ENCODE measurements at places on chromosomes 1 and 21.

DNA sequence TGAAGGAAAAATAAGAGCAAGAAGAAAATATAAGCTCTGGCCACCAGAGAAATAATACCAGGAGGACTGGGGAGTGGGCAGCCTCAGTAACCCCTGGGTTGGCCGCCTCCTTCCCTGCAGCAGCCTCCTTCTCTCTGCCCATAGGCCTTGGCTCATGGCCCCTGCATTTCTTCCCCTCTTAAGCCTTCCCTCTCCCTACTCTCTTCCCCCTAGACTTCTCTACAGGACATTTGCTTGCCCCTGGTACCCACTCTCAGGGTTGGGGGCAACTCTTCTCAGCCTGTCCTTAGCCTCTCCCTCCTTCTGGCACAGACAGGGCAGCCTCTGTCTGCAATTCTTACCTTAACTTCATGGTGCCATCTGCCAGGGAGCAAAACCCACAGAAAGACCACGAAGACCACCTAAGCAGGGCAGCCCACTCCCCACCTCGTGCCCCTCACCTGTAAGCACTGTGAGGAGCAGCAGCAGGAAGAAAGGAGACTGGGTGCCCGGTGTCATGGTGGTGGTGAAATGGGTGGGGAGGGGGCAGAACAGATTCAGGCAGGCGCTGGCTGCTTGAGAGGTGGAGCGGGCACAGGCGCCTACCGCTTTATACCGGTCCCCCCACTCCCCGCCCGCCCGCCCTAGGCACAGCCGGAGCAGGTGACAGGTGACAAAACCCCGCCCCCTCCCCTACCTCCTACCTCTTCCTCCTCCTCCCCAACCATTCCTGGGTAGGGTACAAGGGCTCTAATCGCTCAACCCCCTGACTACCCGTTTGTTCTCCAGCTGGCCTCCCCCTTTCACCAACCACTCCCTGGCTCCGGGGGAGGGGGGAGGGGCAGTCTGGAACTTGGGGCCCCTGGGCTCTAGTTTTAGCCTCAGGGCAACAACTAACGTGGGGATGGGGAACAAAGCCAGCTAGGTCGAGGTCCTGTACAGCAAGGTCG lies 15.1 kb downstream of the THBS3 start:
- DNase-seq = no peak

DNA sequence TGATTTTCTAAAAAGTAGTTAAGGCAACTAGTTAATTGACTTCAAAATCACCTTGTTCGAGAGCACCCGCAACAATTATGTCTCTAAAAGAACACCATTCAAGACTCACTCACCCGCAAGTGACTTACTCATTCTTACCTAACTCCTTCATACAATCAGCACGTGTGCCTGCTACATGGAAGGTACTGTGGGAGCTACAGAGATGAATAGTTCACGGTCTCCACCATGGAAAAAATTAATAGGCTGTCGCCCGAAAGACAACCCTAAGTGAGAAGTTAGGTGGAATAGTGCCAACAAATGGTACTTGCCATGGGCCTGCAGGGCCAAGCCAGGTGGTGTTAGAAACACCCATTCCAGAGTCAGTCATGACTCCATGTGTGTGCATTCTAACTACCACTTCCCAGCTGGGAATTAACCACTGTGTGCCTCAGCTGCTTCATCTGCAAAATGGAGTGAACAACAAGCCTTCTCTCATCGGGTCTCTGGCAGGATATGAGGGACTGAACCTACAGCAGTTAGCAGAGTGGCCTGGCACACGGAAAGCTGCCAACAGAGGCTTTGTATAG lies 7.1 kb downstream of the SSBP3 start:
- DNase-seq = no peak

- DNase-seq = no peak
Observed at GRCh38 chr21:45985471-45986315, 4.1 kb downstream of the COL6A1 start.

- DNase-seq = no peak
Observed at GRCh38 chr1:170537798-170538503, 6.0 kb downstream of the GORAB start.

DNA sequence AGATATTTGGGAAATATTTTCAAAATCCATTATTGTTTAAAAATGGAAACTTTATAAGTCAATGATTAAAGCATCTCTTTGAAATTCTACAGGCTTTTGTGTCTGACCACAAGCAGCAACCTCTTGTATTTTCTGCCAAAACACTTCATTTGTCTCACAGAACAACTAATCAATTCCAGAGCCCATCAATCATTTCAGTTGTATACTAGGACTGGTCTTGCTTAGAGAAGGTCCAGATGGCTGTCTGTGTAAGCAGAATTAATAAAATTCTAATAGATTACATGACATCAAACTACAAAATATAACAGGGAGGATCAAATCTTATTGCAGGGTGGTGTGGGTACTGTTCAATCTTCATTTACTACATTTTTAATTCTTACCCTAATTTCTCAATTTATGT lies 76.4 kb downstream of the ACBD6 start:
- DNase-seq = no peak

DNA sequence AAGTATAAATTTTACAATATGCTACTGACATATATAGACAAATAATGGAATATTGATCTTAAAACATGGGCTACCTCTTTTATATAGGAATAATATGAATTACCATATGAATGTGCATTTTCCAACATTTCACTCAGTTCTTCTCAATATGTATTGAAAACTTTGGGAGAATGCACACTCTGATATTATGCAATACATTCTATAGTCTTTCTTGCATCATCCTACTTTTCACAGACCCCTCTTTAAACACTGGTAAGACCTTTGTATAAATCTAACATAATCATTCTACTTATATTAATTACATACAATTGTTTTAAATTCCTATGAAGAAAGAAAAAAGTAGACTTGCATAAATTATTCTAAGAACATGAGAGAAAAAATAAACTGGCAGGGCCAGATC lies 69.2 kb downstream of the NCAM2 start:
- no peak for DNase-seq

- DNase-seq = no peak
Observed at GRCh38 chr1:153490272-153491051, 30.0 kb upstream of the S100A7 start.

GRCh38 chr1:87508247-87508787 lies 179.6 kb downstream of the LMO4 start:
- DNase-seq = no peak

GRCh38 chr1:37948166-37948565 lies 1.3 kb upstream of the INPP5B start:
- no peak for DNase-seq

- no peak for DNase-seq
Observed at GRCh38 chr1:43776043-43776761, 68.9 kb downstream of the ST3GAL3 start.

DNA sequence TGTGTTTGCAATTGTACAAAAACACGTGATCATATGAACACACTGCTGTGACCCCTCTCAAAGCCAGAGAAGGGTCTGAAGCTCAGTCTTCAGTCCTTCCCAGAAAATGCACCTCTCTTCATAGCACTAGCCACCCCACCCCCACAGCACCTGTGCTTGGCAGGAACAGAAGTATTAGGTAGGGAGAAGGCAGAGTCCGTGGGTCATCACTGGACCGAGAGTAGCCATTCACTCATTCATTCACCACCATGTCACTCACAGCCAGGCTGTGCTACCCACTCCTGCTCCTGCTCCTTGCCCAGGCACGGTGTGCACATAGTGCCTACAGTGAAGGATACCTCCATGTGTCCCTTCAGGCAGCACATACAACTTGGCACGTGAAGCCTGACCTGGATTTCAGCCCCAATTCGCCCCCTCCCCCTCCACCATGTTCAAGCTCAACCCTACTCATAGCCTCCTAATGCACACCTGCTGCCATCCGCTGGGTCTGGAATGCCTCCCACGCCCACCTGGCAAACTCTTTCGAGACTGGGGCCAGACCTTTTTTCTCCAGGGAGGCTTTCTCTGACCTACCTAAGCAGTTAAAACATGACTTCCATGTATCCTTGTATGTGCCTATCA lies 81.9 kb upstream of the GALNT2 start:
- DNase-seq = no peak

DNA sequence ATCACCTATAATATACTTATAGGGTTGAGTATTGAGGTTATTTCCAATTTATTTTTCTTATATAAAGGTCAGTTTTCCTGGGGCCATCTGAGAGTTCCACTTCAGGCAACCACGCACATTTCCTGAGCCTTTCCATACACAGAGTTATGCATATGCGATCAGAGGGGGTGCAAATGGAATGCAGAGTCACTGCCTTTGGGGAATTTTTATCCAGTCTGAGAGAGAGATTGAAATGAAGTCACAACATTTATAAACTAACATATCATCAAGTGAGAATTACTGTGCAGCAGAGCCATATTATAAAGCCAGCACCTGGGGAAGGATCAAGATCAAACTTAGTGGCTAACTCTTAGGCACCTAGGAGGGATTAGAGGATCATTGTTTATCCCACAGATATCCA lies 299.9 kb upstream of the PLXNA2 start:
- no peak for DNase-seq

DNA sequence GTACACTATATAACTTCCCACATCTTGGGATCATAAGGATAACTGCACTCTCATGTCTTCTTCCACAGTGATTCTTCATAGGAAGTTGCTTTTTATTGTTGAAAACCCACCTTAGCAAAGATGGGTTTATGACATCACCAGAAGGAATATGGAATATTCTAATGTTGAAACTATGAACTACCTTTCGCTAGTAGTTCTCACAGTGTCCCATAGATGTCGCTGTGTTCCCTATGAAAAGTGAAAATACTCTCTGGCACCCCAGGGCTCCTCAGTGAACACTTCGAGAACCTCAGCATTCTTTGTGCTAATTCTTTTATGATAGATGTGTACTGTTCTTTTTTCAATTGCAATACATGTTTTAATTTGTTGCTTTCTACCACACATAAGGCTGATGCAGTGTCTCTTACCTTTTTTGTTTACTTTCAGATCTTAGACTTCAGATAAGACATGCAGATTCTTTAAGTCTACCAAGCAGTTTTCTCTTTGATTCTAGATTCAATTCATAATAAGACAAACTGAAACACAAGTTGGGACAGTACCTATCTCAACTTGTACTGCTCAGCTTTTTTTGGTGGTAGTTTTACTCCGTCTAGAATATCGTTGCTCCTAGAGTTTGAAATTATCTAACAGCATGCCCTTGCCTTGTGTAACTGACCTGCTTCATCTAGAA lies 90.8 kb downstream of the GTF2B start:
- DNase-seq = no peak

DNA sequence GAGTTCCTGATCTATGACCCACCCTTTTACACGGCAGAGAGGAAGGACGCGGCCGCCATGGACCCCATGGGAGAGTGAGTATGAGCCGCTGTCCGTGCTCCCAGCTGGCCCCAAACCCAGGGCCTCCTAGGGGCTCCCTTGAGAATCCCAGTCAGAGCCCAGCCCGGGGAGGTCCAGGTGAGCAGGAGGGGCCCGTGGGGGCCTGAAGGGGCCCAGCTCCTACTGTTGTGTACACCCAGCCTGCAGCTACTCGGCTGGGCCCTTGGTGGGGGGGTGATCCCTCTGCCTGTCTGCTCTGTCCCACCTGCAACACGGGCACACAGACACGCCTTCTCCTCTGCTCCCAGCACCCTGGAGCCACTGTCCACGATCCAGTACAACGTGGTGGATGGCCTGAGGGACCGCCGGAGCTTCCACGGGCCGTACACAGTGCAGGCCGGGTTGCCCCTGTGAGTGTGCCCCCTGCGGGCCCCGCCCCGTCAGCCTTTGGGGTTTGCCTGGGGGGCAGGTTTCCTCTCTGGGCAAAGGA lies 28.6 kb upstream of the LRRC3 start:
- no peak for DNase-seq

- no peak for DNase-seq
Observed at GRCh38 chr1:22118291-22118992, 24.5 kb downstream of the WNT4 start.

- DNase-seq = no peak
Observed at GRCh38 chr21:43719748-43720538, 1.0 kb downstream of the PDXK start.

DNA sequence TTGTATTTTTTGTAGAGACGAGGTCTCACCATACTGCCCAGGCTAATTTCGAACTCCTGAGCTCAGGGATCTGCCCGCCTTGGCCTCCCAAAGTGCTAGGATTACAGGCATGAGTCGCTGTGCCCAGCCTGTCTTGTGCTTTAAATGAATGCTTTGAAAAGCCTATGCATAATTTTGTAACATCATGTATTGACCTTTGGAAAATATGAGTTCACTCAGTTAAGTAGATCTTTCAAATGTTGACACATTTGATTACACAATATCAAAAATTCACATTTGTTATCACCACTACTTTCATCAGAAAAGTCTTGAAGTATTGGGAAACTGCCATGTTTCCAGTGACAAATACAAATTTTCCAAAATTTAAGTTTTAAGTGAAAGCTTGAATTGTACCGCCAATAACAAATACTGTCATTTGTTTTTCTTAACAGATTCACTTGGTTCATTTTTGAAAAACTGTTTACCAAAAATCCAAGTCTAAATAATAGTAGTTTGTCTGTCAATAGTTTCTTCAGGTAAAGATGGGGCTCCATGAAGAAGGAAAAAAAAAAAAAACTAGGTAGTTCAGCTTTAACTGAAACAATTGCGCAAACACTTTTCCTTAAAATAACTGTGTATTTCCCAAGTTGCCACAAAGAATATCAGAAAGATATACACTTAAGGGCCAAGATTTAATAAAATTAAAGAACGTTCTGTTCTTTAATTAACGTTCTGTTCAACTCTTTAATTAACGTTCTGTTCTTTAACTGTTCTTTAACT lies 233.2 kb upstream of the NR5A2 start:
- DNase-seq = no peak

GRCh38 chr1:6970221-6970620 lies 185.0 kb downstream of the CAMTA1 start:
- no peak for DNase-seq

DNA sequence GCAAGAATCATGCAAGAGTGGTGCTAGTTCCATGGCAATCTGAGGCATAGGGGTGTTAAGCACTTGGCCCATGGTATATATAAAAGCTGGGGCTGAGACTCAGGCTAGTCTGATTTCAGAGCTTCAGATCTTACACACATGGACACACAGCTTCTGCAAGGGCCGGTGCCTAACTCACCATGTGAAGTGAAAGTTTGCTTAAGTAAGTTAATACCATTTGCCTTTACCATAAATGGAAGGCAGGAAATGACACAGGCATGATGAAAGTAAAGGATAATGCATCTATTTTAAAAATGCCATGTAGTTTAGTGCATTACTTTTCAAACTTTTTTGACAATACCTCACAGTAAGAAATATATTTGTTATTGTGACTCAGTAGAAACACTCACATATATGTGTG lies 122.6 kb downstream of the KCNJ6 start:
- no peak for DNase-seq

DNA sequence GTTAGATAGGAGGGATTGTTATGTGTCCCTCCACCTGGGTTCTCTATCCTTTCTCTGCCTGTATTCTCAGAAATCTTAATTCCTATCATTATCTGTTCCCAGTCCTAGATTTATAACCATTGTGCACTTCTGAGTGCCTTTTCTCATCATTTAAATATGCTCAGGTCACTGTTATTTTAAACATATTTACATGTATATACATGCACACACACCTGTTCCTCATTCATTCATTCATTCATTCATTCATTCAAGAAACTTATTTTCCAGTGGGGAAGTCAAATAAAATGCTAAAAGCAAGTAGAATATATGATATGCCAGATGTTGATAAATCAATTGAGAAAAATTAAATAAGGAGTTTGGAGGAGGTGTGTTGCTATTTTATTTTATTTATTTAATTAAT lies 110.3 kb downstream of the NEK7 start:
- DNase-seq = no peak

GRCh38 chr1:9347095-9347850 lies 54.6 kb downstream of the SPSB1 start:
- DNase-seq = no peak

GRCh38 chr1:16006010-16006409 lies 2.0 kb downstream of the SRARP start:
- no peak for DNase-seq

Data from head of caudate nucleus (tissue), 42 donors.